ENCODE measurements at places on chromosomes 7 and 10.

- DNase-seq, result no peak
Measured at GRCh38 chr10:15704581-15704968, 15.1 kb downstream of the ITGA8 start.

DNA sequence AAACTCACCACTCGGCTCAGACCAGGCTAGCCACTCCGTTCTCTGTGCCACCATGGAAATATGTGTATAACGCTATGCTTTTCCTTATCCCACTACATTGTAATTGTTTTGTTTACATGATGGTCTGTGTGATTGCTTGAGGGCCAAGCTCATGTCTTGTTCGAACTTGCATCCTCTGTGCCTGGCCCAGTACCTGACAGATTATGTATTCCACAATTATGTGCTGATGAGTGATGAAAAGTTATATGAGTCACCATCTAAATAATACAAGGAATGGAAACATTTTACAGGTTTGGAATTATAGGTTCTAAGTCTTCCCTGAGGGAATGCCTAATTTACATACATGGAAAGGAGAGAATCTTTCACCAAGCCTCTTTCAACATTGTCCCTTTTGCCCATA lies 137.4 kb downstream of the C7orf25 start:
- DNase-seq, result no peak

DNA sequence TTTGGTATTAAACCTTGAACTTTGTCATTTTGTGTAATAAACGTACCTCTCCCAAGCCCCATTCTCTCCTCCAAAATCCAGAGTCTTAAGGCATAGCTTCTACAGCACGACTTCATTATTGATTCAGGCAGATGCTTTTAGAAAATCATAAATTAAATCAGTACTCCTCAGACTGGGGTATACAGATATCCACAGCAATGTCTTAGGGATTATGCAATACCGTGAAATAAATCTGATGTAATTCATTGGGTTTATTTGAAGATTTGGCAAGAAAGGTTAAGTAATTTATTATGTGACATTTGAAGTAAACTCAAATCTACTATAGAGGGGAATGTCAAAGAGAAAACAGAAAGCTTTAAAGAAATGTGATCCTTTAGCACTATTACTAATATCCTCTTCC lies 246.1 kb upstream of the PLXDC2 start:
- DNase-seq, result no peak

GRCh38 chr10:62744136-62744535 lies 60.4 kb upstream of the ADO start:
- DNase-seq, result no peak

DNA sequence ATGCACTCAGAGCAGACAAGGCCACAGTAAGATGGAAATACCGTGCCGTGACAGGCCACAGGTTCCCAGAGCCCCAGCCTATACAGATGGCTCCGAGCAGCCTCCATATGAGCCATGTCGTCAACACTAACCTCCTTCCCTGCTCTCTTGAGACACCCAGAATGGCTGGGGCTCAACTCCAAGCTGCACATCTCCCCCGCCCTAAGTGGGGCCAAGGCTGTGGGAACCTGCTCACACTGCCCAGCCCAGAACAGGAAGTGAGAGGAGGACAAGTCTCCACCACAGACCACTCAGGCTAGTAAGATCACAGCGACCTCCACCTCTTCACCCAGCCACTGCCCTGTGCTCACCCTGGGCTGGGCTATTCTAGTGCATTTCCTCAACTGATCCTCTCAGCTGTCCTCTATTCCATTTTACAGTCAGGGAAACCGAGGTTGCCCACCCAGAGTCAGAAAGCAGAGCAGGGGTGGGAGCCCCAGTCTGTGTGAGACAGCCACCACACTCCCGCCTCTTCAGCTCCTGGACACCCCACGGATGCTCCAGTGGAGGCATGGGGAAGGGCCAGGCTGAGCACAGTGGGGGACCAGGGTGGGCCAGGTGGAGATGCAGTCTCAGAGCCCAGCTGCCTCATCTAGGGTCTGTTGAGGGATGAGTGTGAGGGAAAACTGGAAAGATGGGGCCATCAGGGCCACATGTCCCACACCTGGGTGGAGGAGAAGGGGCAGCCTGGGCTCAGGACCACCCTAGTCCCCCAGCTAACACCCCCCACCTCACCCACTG lies 11.6 kb downstream of the GRID1 start:
- no peak for DNase-seq

GRCh38 chr10:119517235-119518141 lies 25.0 kb downstream of the RGS10 start:
- no peak for DNase-seq

DNA sequence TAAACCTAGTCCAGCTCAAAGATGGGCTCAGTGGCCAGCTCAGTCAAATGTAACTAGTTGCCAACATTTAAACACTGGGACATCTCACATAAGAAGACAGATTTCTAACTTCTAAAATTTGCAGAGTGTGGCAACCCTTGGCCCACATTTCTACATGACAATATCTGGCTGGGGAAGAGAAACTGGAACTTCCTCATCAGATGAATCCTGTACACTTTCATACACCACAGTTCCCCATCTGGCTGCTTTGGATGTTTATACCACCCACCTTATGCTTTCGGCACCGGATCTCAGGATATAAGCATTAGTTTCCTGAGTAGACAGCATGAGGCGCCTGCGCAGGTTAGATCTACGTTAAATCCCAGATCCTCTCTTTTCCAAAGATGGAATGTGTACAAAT lies 199.3 kb downstream of the PRKG1 start:
- no peak for DNase-seq

DNA sequence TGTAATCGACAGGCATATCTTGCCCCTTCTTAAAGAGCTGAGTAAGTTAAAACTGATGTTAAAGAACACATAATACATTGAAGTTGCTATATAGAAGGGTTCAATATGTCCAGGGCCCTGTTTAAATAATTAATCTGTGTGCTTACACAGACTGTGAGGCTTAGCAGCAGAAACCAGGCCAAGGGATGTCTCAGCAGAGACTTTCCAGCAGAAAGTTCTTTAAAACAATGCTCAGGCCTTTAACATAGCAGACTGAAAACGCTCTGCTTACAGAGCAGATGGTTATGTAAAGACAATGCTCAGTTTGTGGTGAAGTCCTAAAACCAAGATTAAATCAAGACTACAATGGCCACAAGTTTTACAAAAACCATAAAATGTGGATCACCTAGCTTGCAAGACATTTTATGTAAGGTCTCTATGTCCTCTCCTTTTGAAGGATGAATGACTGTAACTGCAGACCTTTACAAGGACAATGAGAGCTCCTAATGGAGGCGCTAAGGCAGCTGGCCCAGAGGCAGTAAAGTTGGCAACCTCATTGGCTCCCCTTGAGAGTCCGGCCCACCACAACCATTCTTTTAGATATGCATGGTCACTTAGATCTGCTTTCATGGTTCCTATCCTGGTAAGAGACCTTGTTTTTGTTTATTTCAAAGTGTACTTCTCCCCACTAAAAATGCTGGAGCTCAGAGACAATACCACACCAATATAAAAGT lies 56.3 kb downstream of the FZD1 start:
- DNase-seq, result no peak

GRCh38 chr7:141563956-141564623 lies 12.9 kb downstream of the AGK start:
- DNase-seq, result peak; percentile 11

- no peak for DNase-seq
Measured at GRCh38 chr10:34815185-34816084, at the start of gene PARD3. PARD3 (minus strand) TSS chr10:34815296; CDS start chr10:34814995, 301 bp downstream.

DNA sequence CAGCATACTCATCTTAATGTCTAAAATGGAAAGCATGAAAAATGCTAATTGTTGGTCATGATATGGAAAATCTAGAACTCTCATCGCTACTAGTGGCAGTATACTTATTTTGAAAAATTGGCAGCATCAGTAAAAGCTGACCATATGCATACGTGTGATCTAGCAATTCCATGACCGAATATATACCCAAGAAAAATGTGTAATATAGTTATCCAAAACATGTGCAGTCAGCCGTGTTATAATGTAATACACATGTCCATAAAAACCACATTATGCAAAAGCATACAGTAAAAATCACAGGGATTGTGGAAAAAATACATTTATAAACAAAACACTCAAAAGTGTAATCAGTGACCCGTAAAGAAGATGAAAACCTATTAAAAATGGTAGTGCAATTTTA lies 439.0 kb downstream of the SH2D4B start:
- no peak for DNase-seq

GRCh38 chr10:46218921-46219320 lies 67.9 kb upstream of the ANTXRL start:
- no peak for DNase-seq

GRCh38 chr10:24899571-24899970 lies 52.8 kb downstream of the PRTFDC1 start:
- DNase-seq, result no peak

DNA sequence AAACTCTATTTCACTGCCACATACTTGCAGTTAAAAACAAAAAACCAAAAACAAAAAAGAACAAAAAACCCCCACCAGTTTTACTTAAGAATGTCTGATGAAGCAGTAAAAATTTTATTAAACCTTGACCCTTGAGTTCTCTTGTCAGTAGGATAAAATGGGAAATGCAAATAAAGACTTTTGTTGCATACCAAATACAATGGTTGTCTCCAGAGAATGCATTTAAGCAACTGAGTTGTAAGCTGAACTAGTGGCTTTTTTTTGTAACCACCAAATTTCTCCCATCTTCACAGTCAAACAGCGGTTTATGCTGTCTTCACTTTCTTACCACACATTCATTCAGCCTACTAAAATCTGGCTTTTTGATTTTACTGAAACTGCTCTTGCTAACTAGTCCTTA lies 3.1 kb downstream of the SYPL1 start:
- DNase-seq, result no peak

- DNase-seq, result no peak
Measured at GRCh38 chr7:90262438-90262837, 17.5 kb downstream of the CFAP69 start.

DNA sequence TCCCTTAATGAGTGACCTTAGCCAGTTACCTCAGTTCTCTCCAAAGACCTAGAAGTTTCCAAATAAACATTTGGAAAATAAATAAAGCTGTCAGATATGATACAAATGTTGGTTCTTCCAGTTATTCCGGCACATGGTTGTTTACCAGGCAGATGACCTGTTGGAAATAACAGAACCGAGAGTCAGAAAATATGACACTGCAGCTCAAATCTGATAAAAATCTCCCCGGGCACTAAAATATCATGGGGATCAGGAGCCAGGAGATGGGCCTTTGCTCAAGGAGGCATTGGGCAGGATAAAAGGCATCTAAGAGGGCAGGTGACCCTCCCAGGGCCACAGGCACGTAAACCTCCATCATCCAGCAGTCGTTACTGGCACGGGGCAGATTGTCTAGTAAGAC lies 164.0 kb upstream of the LYZL1 start:
- DNase-seq, result no peak

- DNase-seq, result no peak
Measured at GRCh38 chr10:49298983-49299815, at the start of gene C10orf71. C10orf71 (plus strand) TSS chr10:49299170; CDS start chr10:49322546, 23,376 bp downstream.

GRCh38 chr10:89929282-89930026 lies 228.1 kb downstream of the KIF20B start:
- DNase-seq, result no peak

DNA sequence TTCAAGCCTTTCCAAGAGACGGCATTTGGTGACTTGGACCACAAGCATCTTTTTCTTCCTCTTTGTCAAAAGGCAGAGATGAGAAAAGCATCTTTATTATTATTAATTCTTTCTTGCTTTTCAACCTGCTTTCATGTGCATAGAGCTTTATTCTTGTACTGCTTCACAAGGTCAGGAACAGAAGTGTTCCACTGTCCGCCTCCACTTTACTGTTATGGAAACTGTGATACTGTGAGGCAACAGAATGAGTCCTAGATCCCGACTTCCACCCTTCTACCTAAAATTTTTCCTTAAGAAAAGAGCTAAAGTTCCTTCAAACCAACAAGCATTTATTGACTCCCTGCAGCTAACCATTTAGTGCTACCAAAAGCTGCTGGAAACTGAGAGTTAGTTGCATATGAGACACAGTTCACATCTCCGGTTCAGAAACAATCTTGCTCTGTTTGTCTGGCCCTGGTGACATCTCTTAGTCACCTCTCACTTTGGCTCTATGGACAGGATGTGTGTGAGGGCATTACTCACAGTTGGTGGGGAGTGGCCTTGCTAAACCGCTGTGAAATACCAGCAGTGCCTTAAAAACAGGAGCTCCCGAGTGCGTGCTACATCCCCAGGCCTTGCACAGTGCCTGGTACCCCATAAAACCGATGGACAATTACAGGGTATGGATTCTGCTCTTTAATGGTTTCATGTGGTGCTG lies 77.1 kb upstream of the TRIL start:
- no peak for DNase-seq

Data from stimulated activated CD8-positive, alpha-beta memory T cell treated with anti-CD3 and anti-CD28 coated beads, Interleukin-4, amount 100 ng/mL, for 24 hours (primary cell).